MG63 (cell line): ENCODE measurements at places on chromosomes 7 and 10. TPM values are rescaled to one million over a fixed set of nuclear protein-coding genes. Genes with fewer than 3 reads are reported as not detected.

GRCh38 chr7:146639291-146639690 lies 522.7 kb downstream of the CNTNAP2 start:
- no peak for DNase-seq

DNA sequence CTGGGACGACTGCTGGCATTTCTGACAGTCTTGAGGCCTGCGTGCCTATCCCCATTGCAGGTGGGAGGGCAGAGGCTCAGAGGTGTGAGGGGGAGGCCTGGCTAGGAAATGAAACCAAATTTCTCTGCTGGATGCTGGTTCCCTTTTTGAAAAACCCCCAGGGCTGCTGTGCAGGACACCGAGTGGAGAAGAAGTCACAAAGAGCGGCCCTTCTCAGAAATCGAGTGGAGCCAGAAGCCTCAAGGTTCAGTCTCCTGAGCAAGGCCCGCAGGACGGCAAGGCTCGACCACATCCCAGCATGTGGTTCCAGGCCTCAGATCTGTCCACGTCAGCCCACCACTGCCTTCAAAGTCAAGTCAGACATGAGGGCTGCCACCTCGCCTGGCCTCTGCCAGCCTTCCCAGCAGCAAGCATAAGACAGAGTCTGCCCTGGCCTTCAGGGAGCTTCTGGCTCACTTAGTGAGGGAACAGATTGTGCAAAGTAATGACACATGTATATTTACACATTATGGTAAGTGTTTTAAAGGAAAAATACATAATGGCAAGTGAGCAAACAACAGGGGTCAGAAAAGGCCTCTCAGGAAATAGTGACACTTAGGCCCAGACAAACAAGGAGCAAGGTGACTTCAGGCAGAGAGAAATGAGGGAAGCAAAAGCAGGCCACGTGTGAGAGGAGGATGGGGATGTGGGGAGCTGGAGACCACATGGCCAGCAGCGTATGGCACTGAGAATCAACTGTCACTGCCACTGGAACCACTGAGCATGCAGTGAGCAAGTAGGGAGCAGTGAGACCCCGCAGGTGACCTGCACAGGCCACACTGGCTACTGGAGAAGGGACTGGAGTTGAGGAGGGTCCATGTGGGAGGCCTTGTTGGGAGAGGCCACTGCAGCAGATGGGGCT lies 86.7 kb downstream of the ARHGAP22 start:
- DNase-seq: no peak

HDAC9 gene
- 0.03 TPM in 1 of 2 replicates, not detected in the other for total RNA-seq

MEOX2 gene
- not detected in 2 replicates for total RNA-seq

AASS gene
- 0.82 and 3.6 TPM in 2 replicates for total RNA-seq

DNA sequence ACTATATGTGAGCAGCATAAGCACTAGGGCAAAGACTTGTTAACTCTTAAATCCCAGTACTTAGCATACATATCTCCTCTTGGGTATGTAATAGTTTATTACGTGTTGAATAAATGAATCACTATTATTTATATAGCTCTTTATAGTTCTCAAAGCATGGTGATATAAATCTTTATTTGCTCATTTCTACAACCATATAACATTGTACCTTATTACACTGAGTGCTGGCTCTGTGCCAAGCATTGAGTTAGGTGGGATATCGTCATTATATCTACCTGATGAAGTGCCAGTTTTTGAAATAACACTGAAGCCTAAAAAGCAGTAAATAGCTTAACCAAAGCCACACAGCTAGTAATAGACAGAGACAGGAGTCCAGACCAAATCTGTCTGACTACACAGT lies 27.9 kb downstream of the AHR start:
- no peak for DNase-seq

- peak; percentile 27 for DNase-seq
Measured at GRCh38 chr10:13528123-13528874, 515 bp downstream of the BEND7 start.
